ENCODE measurements at places on chromosomes 16 and 17.
A peak's percentile ranks its signal among the peaks of the same experiment; 100 is the strongest.

DNA sequence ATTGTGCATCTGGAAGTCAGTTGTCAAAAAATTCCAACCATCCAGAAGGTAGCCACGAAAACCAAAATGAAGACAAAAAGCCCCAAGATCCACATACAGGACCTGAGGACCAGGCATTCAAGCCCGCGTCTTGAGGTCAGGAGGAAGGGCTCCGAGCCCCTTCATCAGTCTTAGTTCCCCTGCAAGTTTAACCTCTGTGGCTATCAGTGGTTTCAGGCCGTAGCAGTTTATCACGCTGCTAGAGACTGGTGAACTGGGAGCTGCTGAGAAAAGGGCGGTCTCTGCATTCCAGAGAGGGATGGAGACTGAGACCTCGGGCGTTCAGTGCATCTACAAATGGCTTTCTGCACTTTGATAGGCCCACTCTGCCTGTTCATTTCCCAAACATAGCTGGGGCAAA lies 70.6 kb downstream of the IRF8 start:
- no peak for DNase-seq

DNA sequence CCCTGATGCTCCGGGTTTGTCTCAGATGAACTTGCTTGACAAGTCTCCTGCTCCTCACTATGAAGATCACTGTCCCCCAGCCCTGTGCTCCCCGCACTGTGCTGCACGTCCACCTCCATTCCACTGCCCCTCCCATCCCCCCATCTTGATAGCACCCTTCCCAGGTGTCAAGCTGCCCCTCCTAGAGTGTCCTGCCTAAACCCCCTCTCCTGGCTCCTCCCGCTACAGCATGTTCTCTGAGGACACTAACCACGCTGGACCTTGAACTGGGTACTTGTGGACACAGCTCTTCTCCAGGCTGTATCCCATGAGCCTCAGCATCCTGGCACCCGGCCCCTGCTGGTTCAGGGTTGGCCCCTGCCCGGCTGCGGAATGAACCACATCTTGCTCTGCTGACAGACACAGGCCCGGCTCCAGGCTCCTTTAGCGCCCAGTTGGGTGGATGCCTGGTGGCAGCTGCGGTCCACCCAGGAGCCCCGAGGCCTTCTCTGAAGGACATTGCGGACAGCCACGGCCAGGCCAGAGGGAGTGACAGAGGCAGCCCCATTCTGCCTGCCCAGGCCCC lies 18.5 kb downstream of the DEXI start:
- DNase-seq, result no peak

GRCh38 chr17:57462007-57462579 lies 205.8 kb downstream of the MSI2 start:
- no peak for DNase-seq

GRCh38 chr17:81551458-81552243 lies 502 bp downstream of the FAAP100 start:
- DNase-seq, result no peak

DNA sequence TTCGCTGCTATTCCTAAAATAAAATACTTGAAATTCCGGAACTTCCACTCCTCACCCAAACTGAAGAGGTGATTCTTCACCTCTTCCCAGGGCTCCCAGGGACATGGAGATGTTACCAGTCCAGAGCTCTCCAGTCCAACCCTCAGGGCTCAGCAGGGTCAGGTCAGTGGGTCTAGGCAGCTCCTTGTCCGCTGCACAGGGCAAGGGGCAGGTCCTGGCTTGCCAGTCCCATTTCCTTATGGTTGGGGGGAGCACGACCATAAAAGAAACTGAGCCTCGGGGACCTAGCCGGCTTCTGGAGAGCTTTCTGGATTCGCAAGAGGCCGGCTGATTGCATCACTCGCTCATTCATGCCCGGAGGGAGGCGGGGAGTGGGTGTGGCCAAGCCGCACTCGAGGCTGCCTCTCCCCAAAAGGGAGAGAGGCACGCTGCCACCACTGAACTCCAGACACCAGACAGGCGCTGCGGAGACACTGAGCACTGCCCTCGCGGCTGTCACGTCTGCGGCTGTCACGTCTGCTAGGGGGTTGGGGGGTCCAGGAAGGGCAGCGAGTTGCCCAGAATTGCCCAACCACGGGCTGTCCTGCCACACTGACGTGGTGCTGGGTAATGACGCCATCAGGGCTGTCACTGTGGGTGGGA lies 15.8 kb downstream of the SLC7A5 start:
- DNase-seq, result peak; percentile 80

- no peak for DNase-seq
Measured at GRCh38 chr17:33080091-33080490, 88.4 kb downstream of the SPACA3 start.

- no peak for DNase-seq
Measured at GRCh38 chr17:2366747-2367494, 29.6 kb downstream of the SGSM2 start.

DNA sequence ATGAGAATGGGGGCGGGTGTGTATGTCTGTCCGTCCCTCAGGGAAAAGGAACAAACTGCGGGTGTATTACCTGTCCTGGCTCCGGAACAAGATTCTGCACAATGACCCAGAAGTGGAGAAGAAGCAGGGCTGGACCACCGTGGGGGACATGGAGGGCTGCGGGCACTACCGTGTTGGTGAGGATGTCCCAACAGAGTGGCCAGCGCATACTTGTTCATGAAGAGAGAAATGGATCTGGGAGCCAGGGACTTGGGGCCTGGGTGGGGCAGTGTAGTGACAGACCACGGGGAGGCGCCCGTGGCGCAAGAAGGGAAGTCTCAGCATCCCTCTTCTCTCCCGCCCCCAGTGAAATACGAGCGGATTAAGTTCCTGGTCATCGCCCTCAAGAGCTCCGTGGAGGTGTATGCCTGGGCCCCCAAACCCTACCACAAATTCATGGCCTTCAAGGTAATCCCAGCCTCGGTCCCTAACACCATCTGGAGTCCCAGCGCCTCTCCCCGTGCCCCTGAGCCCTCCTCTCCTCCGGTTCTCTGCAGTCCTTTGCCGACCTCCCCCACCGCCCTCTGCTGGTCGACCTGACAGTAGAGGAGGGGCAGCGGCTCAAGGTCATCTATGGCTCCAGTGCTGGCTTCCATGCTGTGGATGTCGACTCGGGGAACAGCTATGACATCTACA lies 3.5 kb upstream of the C17orf107 start:
- no peak for DNase-seq

DNA sequence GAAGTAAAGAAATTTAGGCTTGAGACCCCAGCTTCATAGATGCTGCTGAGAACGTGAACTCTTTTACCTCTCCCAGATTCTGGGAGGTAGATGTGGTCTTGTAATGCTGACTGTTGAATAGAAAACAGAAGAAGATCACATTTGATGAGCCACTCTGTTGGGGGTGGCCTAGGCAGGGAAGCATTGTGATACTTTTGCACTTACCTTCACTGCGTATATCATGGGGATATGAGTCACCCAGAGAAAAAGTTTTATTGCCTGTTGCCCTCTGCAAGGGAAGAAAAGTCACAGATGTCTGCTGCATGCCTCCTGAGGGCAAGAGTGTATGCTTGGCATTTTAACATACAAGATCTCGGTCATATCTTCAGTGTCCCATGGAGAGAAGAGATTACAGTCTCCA lies 365.4 kb downstream of the SNX29 start:
- DNase-seq, result no peak

DNA sequence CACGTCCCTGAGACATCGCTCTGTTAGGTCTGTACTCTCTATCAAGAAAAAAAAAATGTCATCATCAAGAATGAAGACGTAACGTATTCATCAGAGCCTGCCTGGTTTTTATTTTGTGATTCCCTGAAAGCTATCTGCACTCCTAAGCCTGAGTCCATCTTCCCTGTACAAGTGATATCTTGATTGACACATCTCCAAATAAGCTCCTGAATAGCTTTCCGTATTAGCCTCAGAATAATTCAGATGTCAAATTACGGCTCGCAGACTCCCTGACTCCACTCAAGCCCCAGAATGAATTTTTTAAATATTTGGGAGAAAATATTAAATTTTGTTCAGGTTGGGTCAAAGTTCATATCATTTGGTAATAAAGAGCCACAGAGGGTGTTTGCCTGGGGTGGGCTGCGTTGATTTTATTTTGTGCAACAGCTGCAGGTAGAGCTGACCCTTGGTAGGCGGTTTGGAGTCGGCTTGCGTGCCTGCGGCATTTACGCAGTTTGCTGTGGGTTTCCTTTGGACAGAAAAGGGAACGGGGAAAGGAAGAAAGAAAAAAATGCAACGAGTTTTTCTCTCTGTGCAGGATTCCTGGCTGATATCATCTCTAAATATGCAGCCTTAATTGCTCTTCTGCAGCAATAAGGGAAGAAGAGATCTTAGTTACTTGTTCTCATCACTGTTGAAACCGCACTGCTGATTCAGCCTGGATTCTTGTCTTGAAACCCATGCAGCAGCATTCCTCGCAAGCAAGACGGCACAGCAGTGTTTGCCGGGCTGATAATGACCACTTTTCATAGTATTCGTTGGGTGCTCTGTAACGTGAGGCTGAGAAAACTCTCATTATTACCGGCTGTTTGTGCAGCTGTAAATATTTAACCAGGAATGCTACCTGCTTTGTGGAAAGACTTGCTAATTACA lies 114.7 kb downstream of the IRX3 start:
- DNase-seq, result no peak

DNA sequence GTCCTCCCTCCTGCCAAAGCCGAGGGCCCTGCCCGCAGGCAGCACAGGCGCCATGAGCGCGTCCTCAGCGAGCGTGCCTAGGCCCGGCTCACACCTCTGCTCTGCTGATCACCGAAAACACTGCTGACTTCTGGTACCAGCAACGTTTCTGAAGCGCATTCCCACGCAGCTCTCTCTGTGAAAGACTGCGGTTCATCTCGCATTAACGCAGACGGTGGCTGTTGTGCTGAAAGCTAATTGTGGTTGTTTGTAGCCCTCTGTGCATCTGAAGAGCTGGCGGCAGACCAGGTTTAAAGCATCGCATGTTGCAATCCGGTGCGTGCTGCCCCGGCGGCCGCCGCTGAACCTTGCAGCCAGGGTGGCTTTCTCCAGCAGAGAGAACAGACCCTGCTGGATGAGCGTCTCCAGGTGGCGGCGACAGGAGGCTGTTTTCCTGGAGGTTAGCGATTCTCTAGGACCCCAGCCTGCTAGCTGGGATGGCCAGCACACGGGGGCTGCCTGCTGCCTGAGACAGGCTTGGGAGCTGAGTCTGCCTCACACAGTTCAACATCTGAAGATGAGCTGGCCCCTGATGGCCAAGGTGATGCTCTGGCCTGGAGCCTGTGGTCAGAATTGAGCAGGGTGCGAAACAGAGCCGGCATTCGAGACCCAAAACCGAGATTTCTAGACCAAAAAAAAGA lies 49.8 kb upstream of the CHMP6 start:
- no peak for DNase-seq

- DNase-seq, result no peak
Measured at GRCh38 chr17:33055746-33056145, 64.1 kb downstream of the SPACA3 start.

DNA sequence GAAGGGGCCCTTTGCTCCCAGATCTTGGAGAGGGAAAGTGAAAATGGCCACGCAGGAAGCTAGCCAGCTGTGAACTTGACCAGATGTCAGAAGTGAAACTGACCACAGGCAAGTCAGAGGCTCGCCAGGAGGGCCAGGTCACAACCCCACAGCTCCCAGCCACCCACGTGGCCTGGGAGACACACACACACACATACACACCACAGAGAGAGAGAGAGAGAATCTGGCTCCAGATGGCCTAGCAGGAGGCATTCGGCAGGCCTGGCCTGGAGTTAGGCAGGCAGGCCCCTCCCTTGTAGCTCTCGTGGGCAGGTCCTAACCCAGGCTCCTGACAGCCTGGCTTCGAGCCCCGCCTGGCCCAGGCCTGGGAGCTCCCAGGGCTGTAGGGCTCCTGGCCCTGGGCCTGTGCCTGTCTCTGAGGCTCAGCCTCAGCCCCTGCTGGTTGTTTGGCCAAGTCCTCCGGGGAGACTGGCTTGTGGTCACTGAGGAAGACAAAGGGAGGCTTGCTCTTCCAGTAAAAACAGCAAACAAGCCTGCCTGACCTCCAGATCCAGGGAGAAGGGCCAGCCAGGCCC lies 20.2 kb downstream of the NGFR start:
- no peak for DNase-seq

GRCh38 chr16:84062734-84063640 lies 20.4 kb upstream of the SLC38A8 start:
- peak; percentile 61 for DNase-seq

DNA sequence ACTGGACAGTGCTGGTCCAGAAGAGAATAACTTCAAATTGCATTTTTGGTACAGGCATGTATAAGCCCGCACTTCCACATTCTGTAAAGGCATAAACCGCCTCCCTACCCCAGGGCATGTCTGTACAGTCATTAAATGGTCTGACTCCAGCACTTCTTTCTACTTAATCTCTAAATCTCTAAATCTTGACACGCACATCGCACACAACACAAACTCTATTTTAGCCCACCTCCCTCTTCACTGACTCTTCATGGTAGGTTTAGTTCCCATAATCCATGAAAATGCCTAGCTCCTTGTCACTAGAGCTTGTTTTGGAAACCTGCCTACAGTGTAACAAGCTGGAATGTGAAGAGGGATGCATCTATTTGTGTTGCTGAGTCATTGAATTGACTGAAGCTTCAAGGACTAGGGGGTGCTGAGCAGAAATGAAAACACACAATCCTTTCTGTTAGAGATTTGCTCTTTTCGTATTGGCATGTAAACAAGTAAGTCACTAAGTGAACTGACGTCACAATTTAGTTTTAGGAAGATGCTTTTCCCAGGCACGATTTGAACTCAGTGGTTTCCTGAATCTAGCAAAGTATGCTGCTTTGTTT lies 1.6 kb upstream of the DUSP14 start:
- peak; percentile 31 for DNase-seq

DNA sequence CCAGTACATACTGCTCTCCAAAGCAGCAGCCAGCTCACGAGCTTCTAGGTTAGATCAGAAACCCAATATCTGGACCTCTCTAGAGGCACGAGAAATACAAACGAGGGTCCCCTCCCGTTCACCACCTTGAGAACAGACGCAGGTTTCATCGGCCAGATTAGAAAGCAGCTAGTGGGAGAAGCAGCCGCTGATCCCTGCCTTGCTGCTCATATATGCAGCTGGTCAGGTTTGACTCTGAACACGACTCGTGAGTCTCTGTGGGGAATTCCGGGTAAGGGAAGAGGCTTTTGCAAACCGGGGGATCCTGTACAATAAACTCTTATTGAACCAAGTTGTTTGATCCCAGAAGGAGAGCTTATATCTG lies 1.6 kb downstream of the VAT1L start:
- DNase-seq, result no peak

DNA sequence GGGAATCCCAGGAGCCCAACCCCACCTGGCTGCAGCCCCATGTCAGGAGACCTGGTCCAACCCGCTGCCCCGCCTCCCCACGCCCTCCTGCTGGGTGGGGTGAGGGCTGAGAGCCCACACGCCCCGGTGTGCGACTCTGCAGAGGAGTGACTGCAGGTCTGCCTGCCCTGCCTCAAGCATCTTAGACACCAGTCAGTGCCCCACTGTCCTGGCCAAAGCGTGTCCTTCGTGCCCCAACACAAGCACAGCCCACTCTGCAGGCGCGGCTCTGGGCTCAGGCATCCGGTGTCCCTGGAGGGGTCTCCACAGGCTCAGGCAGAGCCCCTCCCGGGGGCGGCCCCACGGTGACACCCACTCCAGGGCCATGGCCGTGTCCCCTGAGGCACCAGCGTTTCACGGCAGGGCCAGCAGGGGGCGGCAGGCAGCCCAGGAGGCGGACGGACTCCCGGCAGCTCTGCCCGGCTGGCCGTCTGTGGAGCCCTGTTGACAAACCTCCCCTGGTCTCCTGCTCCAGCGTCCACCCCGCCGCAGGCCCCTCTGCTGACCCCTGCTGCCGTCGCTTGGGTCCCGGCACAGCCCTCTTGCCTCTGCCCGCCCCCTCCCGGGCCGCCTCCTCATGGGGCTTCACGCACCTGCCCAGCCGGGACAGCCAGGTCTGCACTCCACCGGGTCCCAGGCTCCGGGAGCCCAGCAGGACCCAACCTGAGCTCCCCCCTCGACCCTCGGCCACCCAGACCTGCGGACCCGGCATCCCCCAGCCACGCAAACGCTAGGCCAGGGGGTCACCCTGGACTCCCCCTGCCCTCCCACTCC lies 8.6 kb upstream of the UBE2I start:
- peak; percentile 81 for DNase-seq

All from B cell (primary cell).